ENCODE measurements at places on chromosomes 2 and 18.

DNA sequence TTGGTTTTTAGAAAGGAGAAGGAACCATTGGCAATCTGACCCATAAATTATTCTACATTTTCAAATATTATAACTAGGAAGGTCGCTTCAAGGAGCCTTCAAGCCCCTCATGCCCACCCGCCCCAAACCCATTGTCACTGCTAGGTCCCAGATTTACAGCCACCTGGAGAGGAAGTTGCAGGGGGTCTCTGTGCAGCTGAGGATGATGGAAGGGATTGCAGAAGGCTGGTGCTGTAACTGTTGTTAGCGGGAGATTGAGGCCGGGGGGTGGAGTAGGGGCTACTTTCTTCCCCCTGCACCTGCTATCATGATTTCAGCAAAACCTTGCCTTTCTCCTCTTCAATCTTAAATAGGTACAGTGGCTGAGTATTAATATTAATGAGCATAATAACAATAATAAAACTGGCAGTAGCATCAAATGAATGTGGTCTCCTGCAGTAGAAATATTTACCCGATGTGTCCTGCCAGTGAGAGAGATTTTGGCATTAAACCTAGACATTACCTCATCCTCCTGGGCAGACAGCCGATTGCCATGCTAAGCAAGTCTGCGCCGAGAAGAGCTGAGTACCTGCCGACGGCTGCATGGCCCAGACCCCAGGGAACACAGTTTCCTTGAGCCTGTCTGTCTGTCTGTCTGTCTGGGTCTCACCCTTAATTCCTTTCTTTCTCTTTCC lies 225.4 kb downstream of the FAM210A start:
- ATAC-seq = no peak

GRCh38 chr2:129729011-129729410 lies 250.5 kb upstream of the RAB6C start:
- ATAC-seq = peak; percentile 32

DNA sequence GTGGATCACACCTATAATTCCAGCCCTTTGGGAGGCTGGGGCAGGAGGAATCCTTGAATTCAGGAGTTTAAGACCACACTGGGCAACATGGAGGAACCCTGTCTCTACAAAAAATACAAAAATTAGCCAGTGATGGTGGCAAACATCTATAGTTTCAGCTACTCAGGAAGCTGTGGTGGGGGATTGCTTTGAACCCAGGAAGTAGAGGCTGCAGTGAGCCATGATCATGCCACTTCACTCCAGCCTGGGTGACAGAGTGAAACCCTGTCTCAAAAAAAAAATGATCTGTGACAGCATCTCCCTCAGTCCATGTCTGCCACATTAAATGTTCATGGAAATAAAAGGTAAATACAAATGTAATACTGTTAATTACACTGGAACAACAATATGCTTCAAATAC lies 121.4 kb upstream of the COL5A2 start:
- no peak for ATAC-seq

DNA sequence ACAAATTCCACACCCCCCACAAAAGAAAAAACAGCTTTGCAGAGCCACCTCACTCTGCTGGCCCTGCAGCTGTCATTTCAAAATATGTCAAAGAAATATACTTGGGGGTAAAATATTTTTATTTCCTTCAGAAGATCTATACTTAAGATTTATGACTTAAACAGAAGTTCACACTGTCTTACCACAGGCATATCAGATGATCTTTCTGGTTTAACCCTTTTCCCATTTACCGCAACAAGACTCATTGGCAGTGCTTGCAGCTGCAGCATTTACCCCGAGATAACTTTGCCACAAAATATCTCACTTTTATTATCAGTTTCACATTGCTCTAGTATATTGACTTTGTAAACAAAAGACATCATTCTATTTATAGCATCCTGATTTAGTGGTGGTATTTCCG lies 21.6 kb upstream of the SLC35G4 start:
- no peak for ATAC-seq
